Adrenal gland (tissue), 19 donors: ENCODE measurements at places on chromosomes 16 and 17. TPM values are rescaled to one million over a fixed set of nuclear protein-coding genes. Genes with fewer than 3 reads are reported as not detected.

The TBC1D3H gene
- not detected for polyA plus RNA-seq

GRCh38 chr17:30372755-30373154 lies 6.0 kb upstream of the CPD start:
- H3K4me3 ChIP-seq, result no peak overlapping the region
- no peak for DNase-seq
- H3K27ac ChIP-seq, result no peak overlapping the region
- no peaks in the 10 kb centered on the region for H3K27me3 ChIP-seq
- H3K36me3 ChIP-seq, result no peaks in the 10 kb centered on the region

- H3K27ac ChIP-seq, result no peak overlapping the region
- no peaks in the 10 kb centered on the region for H3K27me3 ChIP-seq
- no peak for DNase-seq
- H3K36me3 ChIP-seq, result peaks cover 6% of the 10 kb centered on the region
Observed at GRCh38 chr17:80421381-80422090, 6.6 kb downstream of the ENDOV start.

The STX1B gene
- polyA plus RNA-seq, result 5.3 TPM

The RGS11 gene
- 1.4 TPM for polyA plus RNA-seq

DNA sequence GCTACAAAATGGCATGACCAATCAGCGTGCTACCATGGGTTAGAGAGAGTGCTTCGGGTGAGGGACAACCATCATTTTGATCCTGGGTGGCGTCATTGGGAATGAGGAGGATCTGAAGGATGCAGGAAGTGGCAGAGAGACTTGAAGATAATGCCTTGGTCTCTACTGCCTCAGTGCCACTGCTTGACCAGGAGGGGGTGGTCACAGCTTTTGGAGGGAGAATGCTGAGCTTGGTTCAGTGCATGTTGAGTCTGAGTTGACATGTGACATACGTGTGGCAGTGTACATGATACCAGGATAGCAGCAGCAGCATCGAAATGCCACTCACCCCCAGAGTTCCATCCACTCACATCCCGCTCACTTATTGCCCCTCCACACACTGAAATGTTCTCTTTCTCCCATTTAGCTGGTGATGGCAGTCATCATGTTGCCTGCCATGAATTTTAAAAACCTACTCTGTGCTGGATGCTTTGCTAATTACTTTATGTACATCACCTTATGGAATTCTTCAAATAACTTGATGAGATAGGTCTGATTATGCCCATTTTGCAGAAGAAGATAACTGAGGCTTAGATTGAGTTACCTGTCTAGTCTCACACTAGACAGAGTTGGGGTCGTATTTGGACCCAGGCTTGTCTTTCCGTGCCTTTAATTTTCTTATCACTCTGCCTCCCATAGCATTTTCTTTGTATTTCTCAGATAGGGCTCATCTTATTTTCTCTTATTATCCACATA lies 36.7 kb downstream of the ARSG start:
- no peaks in the 10 kb centered on the region for H3K4me1 ChIP-seq
- no peak overlapping the region for H3K4me3 ChIP-seq
- H3K27me3 ChIP-seq, result no peaks in the 10 kb centered on the region

DNA sequence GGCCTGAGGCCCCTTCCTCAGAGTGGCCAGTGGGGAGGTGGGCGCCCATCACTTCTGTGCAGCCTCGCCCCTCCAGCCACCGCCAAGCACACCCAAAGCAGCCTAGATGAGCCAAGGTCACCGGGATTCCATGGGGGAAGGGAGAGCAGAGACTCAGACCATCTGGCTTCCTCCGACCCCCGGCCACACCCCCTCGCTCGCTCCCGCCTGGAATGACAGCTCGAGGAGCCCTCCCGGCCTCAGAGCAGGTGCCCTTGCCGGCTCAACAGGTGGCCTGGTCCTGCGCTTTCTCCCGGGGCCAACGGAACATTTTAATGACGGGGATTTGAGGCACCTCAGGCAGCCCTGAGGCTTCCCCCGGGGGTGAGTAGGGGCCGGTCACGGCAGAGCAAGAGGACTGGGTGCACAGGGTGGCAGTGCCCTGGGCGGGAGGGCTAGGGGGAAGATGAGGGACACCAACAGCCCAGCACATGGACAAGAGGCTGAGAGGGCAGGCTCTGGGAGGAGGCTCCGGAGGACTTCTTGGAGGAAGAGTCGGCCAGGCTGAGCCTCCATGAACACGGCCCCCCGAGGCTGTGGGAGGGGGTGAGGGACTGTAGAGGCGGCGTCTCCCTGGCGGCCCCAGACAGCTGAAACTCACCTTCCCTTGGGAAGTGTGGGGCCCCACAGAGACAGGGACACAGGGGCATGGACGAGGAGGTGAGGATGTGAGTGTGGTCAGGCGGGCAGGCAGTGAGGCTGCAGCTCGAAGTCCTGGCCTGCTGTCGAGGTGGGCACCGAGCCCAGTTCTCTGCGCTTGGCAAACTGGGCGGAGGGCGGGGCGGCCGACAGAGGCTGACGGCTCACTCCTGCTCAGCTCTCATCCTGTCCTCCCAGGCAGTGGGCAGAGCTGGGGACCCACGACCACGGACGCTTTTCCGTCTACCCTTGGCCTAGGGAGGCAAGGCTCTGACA lies 12.5 kb upstream of the C1QTNF8 start:
- peak; percentile 90 for DNase-seq
- no peaks in the 10 kb centered on the region for H3K4me1 ChIP-seq
- no peak overlapping the region for H3K27ac ChIP-seq
- H3K4me3 ChIP-seq, result no peak overlapping the region
- peaks cover 5% of the 10 kb centered on the region for H3K27me3 ChIP-seq

The MARCHF10 gene
- 0.31 TPM for polyA plus RNA-seq

The TMEM100 gene
- polyA plus RNA-seq, result 4.9 TPM

GRCh38 chr17:49972486-49973270 lies 3.7 kb downstream of the DLX4 start:
- no peak overlapping the region for H3K27ac ChIP-seq
- DNase-seq, result no peak
- H3K4me3 ChIP-seq, result no peak overlapping the region
- peaks cover 63% of the 10 kb centered on the region for H3K27me3 ChIP-seq
- peaks cover 16% of the 10 kb centered on the region for H3K4me1 ChIP-seq

DNA sequence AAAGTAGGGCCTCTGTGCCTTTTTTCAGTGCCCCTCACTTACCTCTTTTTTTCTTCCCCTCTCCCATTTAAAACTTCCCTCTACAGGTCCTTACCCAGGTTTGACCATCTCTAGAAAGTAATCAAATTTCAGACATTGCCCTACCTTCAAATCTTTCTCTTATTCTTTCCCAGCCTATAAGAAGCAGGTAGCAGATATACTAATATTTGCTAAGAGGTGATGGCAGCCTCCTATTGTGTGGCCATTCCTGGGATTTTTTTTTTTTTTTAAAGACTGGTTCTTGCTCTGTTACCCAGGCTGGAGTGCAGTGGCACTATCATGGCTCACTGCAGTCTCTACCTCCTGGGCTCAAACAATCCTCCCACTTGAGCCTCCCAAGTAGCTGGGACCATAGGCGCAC lies 111.1 kb upstream of the HAS3 start:
- DNase-seq, result no peak
- H3K36me3 ChIP-seq, result no peaks in the 10 kb centered on the region
- H3K27ac ChIP-seq, result no peak overlapping the region
- H3K4me3 ChIP-seq, result no peak overlapping the region
- peaks cover 11% of the 10 kb centered on the region for H3K4me1 ChIP-seq

DNA sequence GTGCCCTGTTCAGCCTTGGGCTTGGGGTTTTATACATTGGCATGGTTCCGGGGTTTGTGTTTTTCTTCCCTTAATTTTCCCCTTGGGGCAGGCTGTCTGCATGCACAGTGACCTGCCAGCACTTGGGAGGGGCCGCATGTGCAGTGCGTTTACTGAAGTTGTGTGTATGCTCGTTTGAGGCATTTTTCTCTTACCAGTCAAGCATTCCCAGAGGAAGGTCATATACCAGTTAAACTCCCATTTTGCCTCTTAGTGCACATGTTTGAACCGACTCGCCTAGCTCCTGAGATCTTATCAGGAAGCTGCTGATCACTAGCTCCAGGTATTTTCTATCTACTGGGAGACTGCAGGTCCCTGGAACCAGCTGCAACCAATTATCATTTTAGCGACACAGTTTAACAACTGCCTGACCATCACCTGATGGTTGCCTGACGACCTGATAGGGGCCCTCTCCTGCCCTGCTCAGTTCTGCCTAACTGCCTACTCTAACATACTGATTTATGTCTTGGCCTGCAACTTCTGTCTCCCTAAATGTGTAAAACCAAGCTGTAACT lies 51.4 kb downstream of the MFSD11 start:
- H3K27ac ChIP-seq, result no peak overlapping the region
- no peak overlapping the region for H3K4me3 ChIP-seq
- DNase-seq, result no peak
- peaks cover 11% of the 10 kb centered on the region for H3K4me1 ChIP-seq

GRCh38 chr17:17034026-17034425 lies 8.2 kb upstream of the MPRIP start:
- DNase-seq, result no peak
- no peaks in the 10 kb centered on the region for H3K27me3 ChIP-seq
- H3K4me1 ChIP-seq, result no peaks in the 10 kb centered on the region
- H3K36me3 ChIP-seq, result no peaks in the 10 kb centered on the region
- H3K4me3 ChIP-seq, result no peak overlapping the region
- no peak overlapping the region for H3K27ac ChIP-seq

- no peaks in the 10 kb centered on the region for H3K27me3 ChIP-seq
- H3K36me3 ChIP-seq, result no peaks in the 10 kb centered on the region
- no peak for DNase-seq
- H3K4me1 ChIP-seq, result peaks cover 4% of the 10 kb centered on the region
Observed at GRCh38 chr16:50736448-50736847, 5.4 kb upstream of the CYLD start.

DNA sequence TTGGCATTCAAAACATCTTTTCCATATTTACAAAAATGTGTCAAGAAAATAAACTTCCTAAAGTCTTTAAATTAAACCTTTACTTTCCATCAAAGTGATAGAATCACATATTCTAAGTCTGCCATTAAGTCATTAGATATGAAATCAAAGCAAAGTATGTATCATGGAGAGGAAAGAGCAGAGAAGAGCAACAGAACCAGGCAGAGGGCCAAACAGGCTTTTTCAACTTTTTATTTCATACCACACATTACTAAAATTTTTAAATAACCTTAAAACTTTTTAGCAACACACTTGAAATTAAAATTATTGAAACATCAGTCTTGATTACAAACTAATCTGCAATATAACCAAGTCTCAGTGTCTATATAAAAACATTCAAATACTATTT lies 13.8 kb downstream of the SIAH1 start:
- H3K27ac ChIP-seq, result no peak overlapping the region
- no peak overlapping the region for H3K4me3 ChIP-seq
- H3K36me3 ChIP-seq, result no peaks in the 10 kb centered on the region
- no peak for DNase-seq
- H3K27me3 ChIP-seq, result no peaks in the 10 kb centered on the region

DNA sequence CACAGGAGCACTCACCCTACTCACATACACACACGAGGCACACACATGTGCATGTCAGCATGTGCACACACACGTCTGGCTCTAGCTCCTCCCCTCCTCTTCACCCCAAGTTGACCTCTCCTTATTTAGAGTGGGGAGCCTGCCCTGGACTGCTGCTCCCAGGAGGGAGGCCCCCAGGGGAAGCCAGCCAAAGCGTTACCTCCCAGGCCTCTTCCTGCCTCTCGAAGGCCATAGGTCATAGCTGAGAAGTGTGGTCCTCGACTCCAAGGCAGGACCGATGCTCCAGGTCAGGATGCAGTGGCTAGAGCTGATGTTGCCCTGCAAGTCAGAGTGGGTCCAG lies 18.8 kb downstream of the POLR3K start:
- no peak for DNase-seq
- no peak overlapping the region for H3K4me3 ChIP-seq
- no peaks in the 10 kb centered on the region for H3K4me1 ChIP-seq
- no peaks in the 10 kb centered on the region for H3K27me3 ChIP-seq
- H3K36me3 ChIP-seq, result no peaks in the 10 kb centered on the region
- H3K27ac ChIP-seq, result no peak overlapping the region

DNA sequence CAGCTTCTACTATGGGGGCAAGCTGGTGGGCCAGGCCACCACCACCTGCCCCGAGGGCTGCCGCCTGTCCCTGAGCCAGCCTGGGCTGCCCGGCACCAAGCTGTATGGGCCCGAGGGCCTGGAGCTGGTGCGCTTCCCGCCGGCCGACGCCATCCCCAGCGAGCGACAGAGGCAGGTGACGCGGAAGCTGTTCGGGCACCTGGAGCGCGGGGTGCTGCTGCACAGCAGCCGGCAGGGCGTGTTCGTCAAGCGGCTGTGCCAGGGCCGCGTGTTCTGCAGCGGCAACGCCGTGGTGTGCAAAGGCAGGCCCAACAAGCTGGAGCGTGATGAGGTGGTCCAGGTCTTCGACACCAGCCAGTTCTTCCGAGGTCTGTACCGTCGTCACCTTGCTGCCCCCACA lies 19.5 kb downstream of the IRF8 start:
- no peak for DNase-seq
- no peak overlapping the region for H3K27ac ChIP-seq
- no peaks in the 10 kb centered on the region for H3K27me3 ChIP-seq
- H3K36me3 ChIP-seq, result peaks cover 10% of the 10 kb centered on the region
- peaks cover 4% of the 10 kb centered on the region for H3K4me1 ChIP-seq
